ENCODE measurements at places on chromosomes 7 and 10.

- no peak for DNase-seq
Observed at GRCh38 chr7:123761729-123762128, 12.9 kb upstream of the WASL start.

DNA sequence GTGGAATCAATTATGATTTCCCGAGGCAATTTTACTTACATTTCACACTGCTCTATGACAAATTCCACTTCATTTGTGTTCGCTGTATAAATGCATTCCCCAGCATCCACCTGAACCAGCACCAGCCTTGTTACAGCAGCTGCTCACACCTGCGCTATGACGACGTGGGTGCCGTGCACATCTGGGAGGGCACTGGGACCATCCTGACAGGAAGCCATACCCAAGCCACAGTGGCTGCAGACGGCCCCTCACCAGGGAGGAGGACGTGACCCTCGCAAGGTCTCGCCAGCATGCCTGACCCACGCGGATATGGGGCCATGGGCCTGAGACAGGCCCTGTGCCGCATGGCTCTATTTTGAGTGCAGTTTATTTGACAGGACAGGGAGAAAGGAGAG is 201.3 kb downstream of the MAD1L1 start:
- no peak for DNase-seq

DNA sequence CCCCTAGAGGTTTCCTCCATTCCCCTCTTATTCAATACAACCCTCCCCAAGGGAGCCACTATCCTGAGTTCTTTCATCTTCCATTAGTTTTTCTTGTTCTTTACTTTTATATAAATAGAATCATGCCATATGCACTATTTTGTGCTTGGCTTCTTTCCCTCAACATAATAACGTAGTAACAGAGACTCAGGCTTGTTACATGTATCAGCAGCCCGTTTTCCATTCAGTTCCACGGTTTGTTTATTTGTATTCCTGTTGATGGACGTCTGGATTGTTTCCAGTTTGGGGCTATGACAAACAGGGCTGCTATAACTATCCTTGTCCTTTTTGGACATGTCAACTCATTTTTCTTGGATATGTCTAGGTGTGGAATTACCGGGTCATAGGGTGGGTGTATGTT is 264.4 kb upstream of the MKI67 start:
- DNase-seq: no peak

DNA sequence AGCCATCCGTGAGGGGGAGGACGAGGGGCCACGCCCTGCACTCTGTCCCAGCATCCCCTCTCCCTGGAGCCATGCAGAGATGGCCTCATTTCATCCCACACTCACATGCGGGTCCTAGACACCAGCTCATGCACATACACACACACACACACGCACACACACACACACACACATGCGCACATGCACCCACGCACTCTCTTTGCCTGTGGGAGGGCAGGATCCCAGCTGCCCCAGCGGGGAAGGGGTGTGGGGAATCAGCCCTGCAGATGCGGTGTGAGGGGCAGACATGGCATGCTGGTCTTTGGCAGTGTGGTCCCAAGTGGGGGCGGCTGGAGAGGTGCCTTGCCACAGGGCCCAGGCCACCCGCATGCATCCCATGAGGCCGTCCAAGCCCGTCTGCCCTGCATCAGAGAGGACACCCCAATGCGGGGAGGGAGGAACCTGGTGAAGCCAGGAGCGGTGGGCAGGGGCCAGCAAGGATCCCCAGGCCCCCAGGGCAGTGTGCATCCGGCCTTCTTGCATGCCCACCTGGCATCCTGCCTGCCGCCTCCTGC is 68.1 kb downstream of the LHPP start:
- peak; percentile 14 for DNase-seq

DNA sequence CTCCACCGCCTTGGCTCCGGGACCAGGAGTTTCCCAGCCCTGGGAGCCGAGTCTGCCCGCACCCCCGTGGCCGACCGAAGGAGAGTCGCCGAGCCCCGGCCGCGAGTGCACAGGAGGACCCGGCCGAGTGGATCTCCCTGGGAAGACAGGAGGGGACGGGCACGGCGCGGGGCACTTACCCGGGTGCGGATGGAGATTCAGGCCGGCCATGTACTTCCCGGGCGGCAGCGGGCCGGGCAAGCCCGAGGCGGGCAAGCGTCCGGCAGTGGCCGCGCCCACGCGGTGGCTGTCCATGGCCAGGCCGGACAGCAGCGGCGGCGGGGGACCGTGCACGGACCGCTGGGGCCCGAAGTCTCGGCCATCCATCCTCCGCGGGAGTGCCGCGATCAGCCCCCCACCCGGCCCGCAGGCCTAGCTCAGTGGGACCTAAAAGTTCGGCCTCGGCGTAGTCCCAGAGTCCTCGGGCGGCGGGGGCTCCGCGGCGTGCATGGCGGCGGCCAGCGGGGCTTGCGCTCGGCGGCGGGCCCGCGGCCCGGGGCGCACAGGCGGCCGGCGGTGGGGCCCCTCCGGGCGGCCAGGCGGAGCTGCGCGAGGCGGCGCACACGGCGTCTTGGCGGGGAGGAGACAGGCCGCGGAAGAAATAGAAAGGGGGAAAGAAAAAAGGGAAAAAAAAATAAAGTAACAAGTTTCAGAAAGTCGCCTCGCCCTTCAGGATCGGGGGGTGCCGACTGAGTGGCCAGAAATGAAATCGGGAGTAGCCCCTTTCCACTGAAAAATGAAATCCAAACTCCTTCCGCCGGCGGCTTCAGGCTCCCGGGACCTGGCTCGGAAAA is 2.5 kb downstream of the TNRC18 start:
- peak; percentile 61 for DNase-seq

DNA sequence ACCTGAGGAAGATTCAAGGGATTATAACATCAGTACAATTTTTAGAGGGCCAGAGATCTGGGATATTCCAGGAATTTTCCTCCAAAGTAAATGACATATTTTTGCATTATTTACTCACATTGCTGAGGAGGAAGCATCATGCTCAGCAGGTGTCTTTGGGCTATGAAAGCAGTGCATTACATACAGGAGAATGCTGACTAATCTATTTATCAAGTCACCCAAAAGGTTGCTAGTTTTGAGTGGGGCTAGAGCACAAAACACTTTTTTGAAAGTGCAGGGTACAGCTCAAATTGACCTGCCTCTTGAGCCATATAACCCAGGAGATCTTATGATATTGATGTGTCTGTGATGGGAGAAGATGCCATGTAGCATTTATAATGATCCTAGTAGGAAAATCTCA is 603.1 kb downstream of the POM121L12 start:
- no peak for DNase-seq
